ENCODE measurements at places on chromosomes 11 and 22.

- no peak for DNase-seq
Measured at GRCh38 chr11:65973439-65974110, 12.0 kb downstream of the SART1 start.

DNA sequence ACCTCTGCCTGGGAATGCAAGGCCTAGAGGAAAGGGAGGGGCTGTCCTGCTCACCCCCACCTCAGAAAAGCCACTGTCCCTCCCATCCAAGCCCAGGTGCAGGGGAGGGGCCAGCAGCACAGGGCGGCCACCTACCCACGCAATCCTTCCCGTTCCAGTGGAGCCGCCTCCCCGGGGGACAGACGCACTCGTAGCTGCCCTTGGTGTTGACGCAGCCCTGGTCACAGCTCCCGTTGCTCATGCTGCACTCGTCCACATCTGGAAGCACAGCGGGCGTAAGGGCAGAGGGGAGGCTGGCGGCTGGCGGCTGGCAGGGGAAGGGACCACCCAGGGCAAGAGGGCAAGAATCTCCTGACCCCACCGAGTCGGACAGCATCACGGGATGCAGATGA lies 40.3 kb upstream of the TTLL12 start:
- DNase-seq, result no peak

DNA sequence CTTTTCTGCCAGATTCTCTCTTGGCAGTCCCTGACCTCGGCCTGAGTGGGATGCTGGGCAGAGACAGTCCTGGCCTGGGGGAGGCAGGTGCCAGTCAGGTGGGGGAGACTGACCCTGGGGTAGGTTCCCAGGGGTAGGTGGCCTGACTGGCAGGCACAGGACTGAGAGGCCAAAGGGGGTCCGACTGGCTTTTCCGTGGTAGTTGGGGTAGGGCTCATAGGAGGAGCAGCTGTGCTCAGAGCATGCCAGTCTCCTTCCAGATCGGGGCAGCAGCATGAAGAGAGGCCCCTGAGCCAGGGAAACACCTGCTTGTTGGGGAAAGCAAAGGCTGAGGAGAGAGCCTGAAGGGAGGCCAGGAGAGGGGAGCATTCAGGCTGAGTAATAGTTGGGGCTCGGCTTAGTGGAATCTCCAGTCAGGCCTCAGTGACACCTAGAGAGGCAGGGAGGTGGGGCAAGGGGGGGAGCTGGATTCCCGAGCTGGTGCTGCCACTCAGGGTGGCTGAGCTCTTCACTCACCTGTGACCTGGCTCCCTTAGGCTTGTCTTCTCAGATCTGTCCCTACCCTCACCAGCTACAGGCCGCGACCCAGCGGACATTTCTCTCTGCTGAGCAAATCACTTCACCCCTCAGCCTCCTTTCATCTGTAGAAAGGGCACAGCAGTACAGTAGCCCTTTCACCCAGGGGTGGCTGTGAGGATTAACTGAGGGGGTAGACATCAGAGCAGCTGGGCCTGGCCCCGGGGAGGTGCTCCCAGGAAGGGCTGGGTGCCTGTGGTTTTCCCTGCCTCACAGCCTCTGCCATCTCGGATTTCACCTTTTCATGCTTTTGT lies 26.2 kb downstream of the MCM5 start:
- DNase-seq, result no peak

DNA sequence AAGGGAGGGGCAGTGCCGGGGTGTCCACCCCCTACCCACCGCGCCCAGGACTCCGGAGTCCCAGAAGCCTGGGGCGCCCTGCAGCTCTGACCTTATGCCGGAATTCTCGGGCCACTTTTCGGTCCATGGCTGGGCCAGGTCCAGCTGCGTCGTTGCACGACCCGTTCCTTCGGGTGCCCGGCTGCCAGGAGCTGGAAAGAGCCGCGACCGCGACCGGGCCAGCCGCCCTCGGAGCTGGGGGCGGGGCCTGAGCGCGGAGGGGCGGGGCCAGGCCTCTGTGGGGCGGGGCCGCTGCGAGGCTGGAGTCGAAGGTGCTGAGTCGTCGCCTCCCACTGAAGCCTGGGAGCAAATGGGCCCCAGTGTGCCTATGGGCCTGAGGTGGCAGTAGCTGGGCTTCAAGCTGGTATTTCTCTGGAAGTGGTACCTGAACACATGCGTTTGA lies at the start of gene USH1C:
TSS of gene USH1C (minus strand) at position 236 of the 442 bp plus-strand sequence. CDS start at position 127, 109 bp downstream.
- DNase-seq, result peak; percentile 40

GRCh38 chr22:33526434-33527107 lies 393.7 kb downstream of the LARGE1 start:
- no peak for DNase-seq

DNA sequence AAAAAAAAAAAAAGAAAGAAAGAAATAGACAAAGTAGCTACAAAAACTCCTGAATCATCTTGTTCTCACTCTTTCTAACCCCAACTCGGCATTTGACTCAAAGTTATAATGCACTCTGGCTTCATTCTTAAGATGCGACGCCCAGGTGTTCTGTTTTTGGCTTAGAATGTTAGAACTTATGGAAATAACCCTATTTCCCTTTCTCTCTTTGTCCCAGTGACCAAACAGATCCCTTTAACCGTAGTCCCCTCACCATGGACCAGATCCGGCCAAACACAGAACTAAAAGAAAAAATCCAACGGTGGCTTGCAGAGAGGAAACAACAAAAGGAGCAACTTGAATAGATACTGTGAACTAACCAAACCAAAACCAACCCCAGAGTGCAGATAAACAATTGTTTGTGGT lies 5.3 kb upstream of the ATP5MG start:
- DNase-seq, result no peak

GRCh38 chr11:129766898-129767604 lies 48.6 kb upstream of the TMEM45B start:
- peak; percentile 38 for DNase-seq

- DNase-seq, result no peak
Measured at GRCh38 chr11:133581091-133581490, 48.8 kb upstream of the OPCML start.

- no peak for DNase-seq
Measured at GRCh38 chr11:17931595-17931994, 81.3 kb downstream of the SERGEF start.

- DNase-seq, result no peak
Measured at GRCh38 chr22:44520465-44521094, 22.5 kb upstream of the RTL6 start.

GRCh38 chr22:43080616-43081015 lies 8.6 kb downstream of the TTLL1 start:
- DNase-seq, result no peak

DNA sequence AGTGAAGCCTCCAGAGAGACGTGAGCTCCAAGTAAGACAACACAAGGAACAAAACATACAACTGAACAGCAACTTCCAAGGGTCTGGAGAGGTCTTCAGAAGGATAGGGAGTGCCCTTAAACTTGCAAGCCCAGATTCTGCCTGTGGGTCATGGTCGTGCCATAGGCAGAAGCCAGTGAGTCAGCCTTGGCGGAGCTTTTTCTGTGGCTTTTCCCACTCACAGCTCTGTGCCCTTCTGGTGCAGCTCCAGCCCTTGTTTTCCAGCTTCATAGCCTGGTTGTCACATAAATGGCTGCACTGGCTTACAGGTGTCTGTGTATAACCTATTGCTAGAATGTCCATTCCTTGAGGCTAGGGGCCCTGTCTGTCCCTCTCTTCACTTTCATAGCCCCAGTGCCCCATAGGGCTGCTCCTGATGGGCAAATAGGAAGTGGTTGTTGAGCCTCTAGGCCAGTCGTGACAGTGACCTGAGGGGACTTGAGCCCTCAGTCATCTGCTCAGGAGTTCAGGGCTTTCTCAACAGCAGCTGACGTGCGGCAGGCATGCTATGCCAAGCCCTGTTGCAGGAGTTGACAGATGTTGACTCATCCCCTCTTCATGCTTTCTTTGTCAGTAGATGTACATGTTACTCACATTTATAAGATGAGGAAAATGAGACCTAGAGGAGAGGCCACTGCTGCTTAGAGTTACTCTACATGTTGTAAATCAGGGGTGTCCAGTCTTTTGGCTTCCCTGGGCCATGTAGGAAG lies 7.4 kb downstream of the MED15 start:
- DNase-seq, result no peak

DNA sequence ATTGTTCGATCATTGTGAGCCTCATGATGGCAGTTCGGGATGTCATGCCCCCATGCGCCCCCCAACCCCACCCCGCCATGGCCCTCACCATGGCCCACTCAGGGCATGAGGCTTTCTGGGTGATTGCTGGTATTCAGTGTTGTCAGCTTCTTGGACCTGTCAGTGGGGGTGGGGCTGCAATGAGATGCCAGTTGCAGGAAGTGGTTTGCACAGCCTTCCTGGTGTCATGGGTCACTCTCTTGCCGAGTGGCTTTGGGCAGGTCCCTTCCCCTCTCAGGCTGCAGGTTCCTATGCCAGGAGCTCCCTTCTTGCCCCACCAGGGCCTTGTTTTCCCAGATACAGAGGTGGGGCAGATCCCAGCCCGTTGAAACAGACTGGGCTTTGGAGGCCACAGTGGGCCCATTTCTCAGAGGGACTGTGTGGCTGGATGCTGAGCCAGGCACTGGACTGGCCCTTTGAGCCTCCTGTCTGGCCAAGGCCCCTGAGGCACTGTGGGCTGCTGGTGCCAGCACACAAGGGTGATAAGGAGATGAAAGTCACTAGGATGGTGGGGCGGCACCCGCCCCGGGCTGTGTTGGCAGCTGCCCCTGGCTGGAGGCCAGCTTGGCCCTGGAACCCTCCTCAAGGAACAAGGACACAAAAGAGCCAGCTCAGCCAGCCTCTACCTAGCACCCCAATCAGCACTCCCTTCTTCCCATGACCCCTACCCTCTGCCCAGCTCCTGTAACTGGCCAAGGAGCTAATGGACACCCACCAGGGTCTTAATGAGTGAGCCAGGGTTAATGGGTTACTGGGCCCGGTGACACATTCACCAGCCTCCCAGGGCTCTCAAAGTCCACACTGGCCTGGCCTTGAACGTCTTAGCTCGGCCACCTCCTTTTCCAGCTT lies 1.5 kb upstream of the GGT1 start:
- DNase-seq, result no peak
